ENCODE measurements at places on chromosomes 3 and 15.

- no peak for DNase-seq
Measured at GRCh38 chr3:102195198-102195948, 239.4 kb upstream of the ZPLD1 start.

DNA sequence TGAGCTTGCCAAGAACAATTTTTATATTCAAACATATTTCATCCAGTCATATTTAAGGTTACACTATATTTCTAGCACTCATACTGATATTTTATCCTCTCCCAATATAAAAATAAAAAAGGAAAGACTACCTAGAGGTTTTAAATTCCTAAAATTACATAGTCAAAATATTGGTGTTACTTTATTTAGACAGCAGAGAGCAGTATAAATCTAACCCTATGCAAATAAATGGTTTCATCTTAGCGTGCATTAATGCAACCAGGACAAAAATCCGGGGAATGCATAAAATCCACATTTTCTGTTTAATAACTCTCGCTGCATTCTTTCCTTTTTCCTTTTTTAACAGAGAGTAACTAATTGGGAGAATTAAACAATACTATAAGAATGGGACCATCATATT is 1447.4 kb upstream of the ALCAM start:
- DNase-seq = no peak

GRCh38 chr3:160100610-160101009 is 112.0 kb downstream of the IL12A start:
- DNase-seq = no peak

DNA sequence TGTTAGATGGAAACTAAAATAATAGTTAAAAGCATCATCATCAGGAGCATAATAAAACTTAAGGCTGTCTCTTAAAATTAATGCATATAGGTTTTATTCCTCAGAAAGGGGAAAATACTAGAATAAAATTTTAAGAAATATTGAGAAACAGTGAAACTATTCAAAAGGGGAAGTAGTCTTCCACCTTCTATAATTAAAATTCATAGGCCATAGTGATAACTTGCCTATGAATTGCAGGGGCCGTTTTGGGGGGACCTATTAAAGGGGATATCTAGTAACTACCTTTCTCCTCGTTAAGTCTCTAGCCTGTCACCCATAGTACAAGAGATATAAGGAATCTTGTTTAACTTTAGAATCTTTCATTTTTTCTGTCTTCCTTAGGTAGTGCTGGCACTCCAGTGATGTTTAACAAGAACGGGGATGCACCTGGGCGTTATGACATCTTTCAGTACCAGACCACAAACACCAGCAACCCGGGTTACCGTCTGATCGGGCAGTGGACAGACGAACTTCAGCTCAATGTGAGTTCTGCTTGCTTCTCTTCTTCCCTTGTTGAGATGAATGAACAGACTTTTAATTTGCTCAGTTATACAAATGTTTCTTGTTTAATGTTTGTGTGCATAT is 600.4 kb downstream of the GRM7 start:
- no peak for DNase-seq

GRCh38 chr3:57518276-57518915 is 25.7 kb downstream of the DNAH12 start:
- DNase-seq = no peak

Measured in hematopoietic multipotent progenitor cell treated with erythropoietin and hydrocortisone succinate and interleukin-3 and kit ligand, for 8 days (in vitro differentiated cells).